NCI-H2107 (cell line): ENCODE measurements at places on chromosomes 3 and 15.

GRCh38 chr15:39641191-39641889 lies 60.5 kb downstream of the THBS1 start:
- no peak for DNase-seq

- DNase-seq: no peak
Measured at GRCh38 chr3:39362192-39362591, 21.0 kb upstream of the SLC25A38 start.

GRCh38 chr3:131795390-131796090 lies 239.3 kb downstream of the CPNE4 start:
- DNase-seq: no peak

- no peak for DNase-seq
Measured at GRCh38 chr3:177466074-177466473, 268.8 kb upstream of the TBL1XR1 start.

DNA sequence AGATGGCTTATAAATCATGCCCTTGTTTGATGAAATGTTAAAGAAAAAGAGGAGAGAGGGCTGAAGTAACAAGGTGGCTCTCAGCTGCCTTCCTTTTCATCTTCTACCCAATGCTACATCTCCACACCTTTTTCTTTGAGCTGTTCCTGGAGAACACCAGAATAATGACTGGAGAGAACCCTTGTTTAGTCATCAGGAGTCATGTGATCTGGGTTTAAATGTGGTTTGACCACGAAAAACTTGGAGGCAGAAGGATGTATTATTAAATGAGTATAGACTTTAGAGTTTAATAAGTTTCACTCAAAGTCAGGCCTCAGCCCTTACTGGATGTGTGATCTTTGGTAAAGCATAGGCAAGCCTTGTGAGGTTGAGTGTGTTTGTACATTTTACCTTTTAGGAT lies 230.3 kb upstream of the TBL1XR1 start:
- DNase-seq: no peak

DNA sequence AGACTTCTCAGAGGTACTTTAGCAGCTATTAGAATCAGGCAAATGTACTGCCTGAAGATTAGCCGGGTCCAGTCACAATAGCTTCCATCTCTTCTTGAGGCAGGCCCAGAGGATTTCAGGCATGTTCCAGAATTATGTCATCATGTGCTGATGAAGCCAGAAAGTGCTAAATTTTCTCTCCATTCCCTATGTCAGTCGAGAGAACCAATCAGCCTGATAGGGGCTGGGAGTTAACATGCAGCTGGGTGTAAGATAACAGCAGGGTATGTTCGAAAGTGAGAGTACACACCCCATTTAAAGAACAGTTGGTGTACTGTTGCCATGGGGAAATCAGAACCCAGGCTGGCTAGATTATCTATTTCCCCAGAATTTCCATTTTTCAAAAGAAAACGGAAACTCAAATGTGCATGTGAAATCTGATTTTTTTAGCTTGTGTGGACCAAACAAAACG lies 48.7 kb downstream of the MYH15 start:
- no peak for DNase-seq

- DNase-seq: no peak
Measured at GRCh38 chr3:24040311-24040710, 95.2 kb downstream of the NR1D2 start.
